Stimulated activated CD8-positive, alpha-beta memory T cell treated with anti-CD3 and anti-CD28 coated beads, Interleukin-15, amount 100 ng/mL, for 48 hours (primary cell): ENCODE measurements at places on chromosomes 5 and 9.
A peak's percentile ranks its signal among the peaks of the same experiment; 100 is the strongest.

- no peak for DNase-seq
These were observed 34.2 kb downstream of the ABLIM3 start for GRCh38 chr5:149175346-149176105.

DNA sequence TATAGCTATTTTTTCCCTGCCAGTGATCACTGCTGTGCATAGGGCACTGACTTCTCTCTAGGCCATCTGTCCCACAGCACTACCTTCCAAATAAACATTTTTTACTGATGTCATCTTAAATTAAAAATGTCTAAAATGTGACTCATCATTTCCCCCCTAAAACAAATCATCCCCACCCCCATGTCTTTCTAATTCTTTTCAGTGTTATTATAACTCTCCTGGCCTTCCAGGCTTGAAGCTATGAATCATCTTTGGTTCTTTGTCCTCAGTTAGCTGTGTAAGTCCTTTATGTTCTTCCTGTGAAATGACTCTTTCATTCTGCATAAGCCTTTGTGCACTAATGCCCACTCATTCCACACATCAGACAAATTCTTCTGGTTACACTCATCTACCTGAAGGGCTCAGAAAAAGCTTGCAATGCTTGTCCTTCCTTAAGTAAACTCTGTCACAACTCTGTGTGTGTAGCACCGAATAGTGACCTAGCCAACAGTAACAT, 78.1 kb downstream of the CFAP95 start:
- DNase-seq, result no peak

GRCh38 chr9:34490360-34490759, 31.8 kb downstream of the DNAI1 start:
- DNase-seq, result no peak

DNA sequence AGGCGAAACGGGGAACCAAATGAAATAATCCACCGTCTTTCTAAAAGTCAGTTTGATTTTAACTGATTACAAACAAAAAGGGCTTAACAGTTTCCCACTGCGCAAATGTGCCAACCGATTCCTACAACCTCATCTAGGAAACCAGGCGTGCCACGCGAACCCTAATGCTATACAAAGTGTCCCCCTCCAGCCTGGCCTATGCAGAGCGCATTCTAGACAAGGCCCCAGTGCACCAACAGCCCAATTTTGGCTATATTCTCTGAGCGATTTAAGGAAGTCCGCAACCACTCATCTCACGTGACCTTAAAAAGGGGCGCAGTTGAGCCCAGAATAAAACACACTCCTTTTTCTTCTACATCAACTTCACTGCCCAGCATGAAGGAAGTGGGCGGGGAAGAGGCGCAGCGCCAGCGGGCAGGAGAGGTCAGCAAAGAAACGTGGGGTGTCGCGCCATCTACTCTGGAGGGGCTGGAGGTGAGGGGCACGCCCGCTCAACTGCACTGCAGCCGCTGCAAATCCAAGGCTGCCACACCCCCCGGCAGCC, 779 bp downstream of the FAM13B start:
- DNase-seq, result peak; percentile 34

GRCh38 chr9:86186696-86187095, 72.8 kb downstream of the C9orf153 start:
- no peak for DNase-seq
